GDM1 (cell line): ENCODE measurements at places on chromosomes 3 and 15.
A peak's percentile ranks its signal among the peaks of the same experiment; 100 is the strongest.

- no peak for DNase-seq
Measured at GRCh38 chr3:12879191-12879815, 37.9 kb upstream of the RPL32 start.

DNA sequence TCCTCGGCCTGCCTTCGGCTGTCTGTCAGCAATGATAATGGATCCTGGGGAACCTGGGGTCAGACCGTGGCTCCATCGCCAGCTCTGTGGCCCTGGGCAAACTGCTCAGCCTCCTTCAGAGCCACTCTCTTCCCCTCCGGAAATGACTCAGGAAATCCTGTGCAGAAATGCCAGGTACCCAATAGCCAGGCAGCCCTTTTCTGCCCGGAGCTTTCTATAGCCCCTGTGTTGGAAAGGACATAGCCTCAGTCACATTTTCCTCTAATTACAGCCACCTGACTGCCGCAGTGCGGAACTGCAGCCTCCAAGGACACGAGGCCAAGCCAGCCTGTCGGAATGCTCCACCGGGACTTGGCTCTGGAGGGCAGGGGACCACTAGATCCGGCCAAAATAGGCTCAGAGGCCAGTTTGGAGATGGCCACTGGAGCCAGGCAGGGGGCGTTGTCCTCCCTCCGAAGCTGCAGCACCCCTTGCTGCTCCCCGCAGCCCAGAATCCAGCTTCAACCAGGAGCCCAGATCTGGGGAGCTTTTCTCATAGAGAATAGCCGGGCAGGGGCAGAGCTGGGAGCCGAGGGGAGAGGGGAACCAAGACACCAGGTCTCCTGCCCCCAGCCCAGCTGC, 11.6 kb upstream of the ZXDC start:
- DNase-seq = peak; percentile 47

- DNase-seq = no peak
Measured at GRCh38 chr3:36210840-36211651, 169.3 kb upstream of the STAC start.

GRCh38 chr3:66998904-66999235, 763 bp downstream of the KBTBD8 start:
- DNase-seq = no peak

- DNase-seq = no peak
Measured at GRCh38 chr3:171875923-171876412, 32.8 kb downstream of the TMEM212 start.

DNA sequence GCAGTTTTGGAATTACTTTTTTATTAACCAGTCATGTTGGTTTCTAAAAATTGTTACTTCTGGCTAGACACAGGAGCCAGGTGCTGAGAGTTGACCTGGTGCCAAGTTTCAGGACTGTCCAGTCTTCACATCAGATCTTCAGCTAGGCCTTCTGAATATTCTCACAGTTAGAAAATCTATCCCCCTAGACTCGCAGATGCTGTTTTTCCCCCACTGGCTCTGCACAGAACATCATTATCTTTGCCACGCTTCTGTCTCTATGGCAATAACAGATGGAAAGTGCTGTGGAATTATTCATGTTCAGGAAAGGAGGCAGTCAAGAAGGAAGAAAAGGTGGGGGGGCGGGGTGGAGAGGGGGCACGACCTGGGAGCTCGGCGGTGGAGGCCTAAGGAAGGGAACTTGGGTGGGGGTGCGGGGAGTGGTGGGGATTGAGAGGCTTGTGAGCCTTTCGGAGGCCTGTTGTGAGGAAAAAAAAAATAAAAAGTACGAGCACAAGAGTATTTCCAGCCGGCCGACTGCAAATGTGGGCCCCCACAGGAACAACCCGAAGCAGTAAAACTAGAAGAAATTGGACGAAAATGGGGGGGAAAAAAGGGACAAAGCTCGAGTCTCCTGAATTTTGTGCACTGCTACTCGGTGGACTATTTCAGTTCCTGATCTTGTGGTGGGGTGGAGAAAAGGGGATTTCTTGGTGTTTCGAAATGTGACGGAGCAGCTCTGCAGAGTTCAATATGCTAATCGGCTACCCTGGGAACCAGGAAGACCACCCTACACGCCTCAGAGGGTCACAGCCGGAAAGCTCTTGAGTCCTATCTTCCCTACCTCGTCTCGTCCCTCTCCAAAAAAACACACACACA, 1.5 kb upstream of the SKIL start:
- peak; percentile 40 for DNase-seq

DNA sequence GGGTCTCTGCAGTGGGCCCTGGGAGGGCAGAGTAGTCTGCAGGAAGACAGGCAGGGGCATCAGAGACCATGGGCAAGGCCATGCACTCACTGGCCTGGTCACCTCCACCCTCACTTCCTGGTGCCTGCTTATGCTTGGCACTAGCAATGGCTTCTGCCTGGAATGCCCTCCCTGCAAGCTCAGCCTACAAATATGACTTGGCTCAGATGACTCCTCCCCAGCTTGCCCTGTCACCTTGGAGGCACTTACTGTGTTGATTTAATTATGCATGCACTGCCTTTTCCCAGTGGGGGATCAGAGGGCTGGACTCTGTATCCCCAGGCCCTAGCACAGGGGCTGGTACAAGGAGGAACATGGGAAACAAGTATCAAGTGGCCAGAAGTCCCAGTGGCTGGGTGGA, 7.8 kb downstream of the C3orf18 start:
- DNase-seq = no peak

GRCh38 chr3:9951962-9952805, at the start of gene PRRT3:
TSS of gene PRRT3 (minus strand) at chr3:9952408. CDS start at chr3:9950115, 2,293 bp downstream.
- DNase-seq = peak; percentile 49

DNA sequence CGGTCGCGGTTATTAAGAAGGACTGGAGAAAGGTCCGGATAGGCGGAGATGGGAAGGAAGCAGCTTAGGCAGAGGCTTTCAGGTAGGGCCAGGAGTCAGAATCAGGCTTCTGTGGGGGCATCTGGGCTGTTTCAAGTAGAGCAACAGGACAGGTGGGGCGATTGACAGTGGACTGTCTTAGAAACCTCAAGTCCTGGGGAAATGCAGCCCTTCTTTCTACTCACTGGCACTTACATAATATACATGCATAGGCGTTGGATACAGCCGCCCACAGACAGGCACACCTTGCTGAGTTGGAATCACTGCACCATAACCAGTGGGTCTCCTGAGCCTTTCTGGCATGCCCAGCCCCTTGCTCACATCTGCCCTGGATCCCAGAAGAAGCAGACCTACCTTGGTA, 730 bp downstream of the MYD88 start:
- no peak for DNase-seq

GRCh38 chr3:129662191-129662608, 55.7 kb upstream of the PLXND1 start:
- DNase-seq = no peak
